ENCODE measurements at places on chromosomes 12 and 14.

DNA sequence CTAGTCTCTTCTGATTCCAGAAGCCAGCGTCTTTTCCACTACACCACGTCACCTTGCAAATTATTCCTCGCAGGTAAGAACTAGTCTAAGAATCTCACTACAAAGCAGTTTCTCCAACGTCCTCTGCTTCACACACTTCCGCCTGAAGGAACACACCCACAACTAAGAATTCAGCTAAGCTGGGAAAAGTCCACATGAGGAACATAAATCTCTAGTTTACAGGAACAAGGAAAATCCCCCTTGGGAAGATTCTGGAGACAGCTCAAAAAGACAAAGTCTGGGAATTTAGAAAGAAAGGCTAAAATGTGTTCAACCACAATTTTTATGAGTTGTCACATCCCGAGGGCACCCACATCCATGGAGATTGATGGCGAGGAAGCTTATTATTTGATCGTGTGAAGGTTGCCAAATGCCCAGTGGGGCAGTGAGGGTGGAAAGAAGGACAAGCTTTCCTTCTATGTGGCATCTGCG, 780.2 kb upstream of the TBX3 start:
- DNase-seq: no peak

- no peak for DNase-seq
Observed at GRCh38 chr12:25248732-25249131, 2.0 kb downstream of the KRAS start.

DNA sequence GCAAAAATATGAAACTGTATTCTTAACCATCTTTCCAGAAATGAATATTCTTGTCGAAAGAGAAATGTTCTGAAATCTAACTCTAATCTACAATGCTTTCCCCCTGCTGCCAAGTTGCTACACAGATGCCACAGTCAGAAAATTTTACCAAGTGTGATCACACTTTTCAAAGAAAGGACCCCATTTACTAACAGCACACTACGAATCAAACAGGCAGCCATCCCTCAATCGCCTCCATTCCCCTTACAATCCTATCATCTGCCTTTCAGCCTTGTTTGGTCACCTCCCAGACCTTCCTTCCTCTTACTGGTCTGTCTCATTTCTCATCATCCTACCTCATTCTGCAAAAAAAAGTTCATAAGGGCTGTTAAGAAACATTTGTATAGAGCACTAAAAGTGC, 190.1 kb downstream of the MED13L start:
- peak; percentile 61 for DNase-seq

- DNase-seq: no peak
Observed at GRCh38 chr12:65318186-65318685, 39.8 kb downstream of the MSRB3 start.

DNA sequence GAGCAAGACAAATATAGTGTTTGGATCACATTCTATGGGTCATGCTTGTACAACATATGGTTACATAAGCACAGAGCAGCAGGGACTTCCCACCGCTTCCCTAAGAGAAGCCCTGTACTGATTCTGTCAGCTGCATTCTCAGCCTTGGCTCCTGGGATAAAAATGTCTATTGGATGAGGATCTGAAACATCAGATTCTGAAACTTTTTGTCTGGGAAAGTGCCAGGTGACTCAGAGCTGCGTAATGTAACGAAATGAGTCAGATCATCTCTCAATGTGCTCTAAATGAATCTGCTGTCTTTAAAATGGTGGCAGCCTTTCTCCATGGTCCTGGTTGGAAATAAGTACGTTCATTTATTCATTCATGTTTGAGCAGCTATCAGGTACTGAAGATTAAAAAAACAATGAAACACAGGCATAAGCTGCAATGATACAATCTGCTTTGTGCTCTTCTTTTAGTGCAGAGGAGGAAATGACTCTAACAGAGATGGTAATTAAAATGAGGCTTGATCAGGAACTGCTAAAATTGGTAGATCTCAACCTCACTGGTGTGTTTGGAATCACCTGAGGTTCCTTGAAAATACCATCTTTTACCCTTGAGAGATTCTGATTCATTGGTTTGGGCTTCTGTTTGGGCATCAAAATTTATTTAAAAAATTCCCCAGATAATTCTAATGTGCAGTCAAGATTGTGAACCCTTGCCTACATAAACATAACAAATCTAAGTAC, 99.1 kb upstream of the NAP1L1 start:
- DNase-seq: peak; percentile 79

DNA sequence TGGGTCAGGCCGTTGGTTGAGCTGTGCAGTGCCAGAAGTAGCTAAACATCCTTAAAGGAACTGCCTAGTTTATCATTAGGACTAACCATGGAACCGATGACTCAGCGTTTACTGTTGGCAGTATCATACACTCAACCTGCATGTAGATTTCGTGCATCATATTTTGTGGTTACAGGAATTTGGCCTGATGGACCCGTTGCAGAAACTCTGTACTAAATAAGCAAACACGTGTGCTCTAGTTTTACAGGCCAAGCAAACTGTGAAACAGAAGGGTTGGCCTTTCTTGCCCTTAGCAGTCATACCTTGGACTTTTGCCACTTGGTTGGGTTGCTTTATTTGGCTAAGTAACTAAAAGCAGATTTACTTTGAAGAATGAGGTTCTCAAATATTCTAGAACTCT, 35.6 kb downstream of the DGLUCY start:
- DNase-seq: no peak

DNA sequence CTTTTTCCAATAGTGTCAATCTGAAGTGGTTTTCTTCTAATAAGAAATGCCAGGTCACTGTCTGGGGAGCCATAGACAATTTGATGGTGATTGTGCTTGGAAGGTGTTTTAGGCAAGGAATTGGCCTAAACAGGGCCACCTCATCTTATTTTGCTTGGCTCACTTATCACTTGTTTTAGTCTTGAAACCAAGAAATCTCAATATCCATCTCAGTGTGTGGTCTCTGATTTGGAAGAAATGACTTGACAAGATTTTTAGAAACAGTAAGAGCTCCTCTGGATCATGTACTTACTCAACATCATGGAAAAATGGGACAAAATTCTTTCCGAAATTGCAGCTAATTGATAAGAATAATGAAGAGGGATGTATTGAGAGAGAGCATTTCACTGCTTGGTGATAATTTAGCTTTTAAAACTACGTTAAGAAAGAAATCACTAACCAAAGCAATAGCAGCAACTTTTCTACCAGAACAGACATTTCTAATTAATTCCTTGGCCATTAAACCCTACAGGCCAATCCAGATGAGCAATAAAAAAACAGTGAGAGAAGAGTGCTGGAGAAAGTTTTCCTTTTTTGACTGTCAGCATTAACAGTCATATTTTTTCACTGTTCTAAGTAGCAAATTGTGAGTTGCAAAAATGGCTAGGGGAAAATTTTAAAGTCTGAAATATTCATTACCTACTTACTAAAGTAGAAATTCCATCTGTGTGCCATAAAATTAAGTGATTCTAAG, 157.3 kb downstream of the AEBP2 start:
- DNase-seq: no peak

- DNase-seq: no peak
Observed at GRCh38 chr12:45509187-45509586, 220.3 kb upstream of the ARID2 start.

DNA sequence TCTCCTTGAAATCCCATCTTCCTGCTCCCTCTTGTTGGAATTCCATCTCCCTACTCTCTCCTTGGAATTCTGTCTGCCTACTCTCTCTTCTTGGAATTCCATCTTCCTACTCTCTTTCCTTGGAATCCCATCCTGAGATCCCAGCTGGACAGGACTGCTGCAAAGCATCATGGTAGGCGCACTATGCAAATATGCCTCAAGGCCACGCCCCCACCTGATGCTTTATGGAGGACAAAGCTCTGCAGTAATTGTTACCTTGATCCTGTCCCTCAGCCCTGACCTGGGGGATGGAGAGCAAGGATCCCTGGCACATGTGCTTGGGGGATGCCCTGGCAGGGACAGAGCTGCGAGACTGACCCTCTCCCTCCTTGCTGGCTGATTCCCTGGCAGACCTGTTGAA, 185.6 kb downstream of the TBX5 start:
- DNase-seq: no peak

DNA sequence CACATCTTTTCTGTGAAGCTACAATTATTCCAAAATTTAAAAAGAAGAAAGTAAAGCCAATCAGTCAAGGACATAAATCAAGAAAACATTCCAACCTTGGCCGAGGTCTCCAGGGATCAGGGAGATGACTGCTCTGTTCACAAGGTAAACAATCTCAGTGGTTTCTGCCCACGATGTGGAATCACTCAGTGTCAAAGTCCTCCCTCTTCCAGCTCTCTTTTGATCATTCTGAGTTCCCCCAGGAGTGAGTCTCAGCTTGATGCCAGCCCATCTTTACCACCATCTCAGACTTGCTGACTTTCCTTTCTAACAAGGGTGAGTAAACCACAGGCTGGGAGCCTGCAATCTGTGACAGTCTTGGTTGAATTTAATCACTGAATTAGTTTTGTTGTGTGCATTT, 4.8 kb upstream of the SERPINA9 start:
- no peak for DNase-seq

- DNase-seq: no peak
Observed at GRCh38 chr12:121376754-121377697, 22.9 kb upstream of the RNF34 start.

DNA sequence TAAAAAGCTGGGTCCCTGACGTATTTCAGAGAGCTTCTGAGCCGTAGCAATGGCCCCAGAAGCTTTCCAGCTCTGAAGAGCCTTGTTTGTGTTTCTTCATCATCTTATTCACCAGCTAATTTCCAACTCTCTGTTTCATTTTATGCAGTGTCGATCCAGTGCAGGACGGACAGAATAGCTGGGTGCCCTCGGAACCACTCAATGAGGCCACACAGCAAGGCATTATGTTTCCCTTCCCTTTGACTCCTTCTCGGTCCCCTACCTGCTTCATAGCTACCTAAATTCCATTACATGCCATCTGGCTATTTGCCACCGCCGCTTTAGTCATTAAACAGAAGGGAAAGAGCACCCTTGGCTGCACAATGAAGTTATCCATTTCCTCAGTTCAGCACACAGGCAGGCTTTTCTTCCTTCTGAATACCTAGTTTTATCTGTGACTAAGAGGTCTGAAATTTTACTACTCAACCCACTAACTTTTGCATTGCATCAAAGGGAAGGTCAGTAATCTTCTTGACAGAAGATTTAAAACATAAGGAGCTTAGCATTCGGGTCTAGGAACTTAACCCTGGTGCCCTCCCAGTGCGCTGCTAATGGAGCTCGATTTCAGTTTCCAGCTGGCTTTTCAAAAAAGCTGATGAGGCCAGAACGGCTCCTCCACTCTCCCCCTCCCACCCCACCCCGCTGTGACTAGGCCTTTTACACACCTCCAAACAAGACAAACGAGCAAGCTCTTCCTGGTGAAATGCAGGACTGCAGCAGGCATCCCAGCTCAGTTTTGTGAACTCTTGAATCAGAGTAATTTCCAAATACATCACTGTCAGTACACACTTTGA, 176.8 kb downstream of the GXYLT1 start:
- DNase-seq: no peak

GRCh38 chr12:66049538-66050282, 80.8 kb downstream of the LLPH start:
- no peak for DNase-seq

DNA sequence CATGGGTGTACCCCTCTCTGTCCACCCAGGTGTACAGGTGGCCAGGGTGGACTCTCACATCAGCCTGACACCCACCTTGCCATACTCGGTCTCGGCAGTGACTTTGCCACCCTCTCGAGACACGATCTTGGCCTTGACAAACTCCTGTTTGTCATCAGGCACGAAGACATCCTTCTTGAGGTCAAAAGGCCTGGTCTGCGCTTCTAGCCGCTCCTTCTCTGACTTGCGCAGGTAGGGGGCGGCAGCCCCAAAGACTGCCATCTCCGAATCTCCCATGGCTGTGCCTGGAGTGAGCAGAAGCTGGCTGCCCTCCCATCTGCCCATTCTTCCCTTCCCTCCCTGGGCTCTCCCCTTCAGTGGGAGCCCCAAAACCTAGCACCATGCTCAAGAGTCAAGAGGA, 2.0 kb downstream of the MYH7 start:
- no peak for DNase-seq

DNA sequence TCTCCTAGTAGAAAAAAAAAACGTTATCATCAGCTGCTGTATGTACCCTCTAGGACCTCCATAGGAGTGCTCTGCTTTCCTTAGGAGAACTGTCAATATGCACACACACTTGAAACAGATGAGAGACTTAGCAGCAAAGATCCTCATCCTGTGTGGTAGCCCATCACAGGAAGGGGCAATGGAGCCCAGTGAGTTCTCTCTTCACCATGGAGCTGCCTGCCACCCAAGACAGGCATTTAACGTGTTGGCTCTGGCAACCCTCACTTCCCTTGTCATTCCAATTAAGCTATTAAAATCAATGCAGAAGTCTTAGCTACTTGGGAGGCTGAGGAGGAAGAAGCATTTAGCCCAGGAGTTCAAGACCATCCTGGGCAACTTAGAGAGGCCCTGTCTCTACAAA, 64.8 kb upstream of the PLEKHA5 start:
- no peak for DNase-seq

DNA sequence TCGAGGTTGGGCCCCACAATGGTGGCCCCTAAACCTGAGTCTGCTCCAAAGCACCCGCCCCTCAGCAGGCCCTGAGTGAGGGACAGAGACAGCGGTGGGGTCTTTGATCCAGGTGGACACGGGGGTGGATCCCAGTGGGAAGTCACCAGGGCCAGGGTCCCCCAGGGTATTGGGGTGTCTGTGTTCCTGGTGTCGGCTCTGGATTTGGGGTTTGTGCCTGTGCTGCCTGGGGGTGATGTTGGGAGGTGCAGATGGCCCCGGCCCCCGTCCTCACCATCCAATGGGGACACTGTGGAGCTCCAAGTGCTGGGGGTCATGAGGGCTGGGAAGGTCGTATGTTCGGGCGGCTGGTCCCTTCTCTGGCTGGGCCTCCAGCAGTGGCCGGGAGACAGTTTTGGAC, 354.2 kb downstream of the TMEM121 start:
- DNase-seq: no peak
